ENCODE measurements at places on chromosomes 6 and 20.

DNA sequence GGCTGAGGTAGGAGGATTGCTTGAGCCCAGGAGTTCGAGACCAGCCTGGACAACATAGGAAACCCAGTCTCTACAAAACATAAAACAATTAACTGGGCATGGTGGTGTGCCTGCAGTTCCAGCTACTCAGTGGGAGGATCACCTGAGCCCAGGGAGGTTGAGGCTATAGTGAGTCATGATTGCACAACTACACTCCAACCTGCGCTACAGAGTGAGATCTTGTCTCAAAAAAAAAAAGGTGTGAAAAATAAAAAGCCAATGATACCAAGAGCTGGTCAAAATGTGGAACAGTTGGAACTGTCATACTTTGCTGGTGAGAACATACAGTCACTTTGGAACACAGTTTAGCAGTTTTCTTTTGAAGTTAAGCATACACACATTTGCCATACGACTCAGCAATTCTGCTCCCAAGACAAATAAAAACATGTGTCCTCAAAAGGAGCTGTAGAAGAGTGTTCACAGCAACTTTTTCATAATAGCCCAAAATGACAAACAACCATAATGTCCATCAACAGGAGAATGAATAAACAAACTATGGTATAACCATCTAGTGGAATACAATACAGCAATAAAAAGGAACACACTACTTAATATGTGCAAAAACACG, 21.6 kb upstream of the FKBP5 start:
- DNase-seq = no peak

GRCh38 chr6:167653561-167653960, 173.2 kb upstream of the AFDN start:
- DNase-seq = no peak

DNA sequence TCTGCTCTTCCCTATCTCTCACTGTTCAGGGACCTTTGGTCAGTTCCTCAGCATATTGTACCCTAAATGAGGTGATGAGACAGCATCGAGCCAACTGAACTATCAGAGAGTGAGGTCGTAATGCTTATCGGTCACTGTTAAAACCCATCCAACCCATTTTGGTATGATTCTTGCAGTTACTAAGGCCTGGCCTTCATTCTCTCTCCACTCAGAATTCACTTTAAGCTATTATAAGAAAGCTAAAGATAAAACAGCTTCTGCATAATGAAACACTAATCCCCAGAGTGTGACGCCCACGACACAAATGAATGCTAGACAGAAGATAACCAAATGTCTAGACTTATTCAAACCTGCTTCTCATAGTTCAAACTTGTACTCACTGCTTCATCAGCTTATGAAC, 175.8 kb downstream of the GMPR start:
- DNase-seq = no peak

- no peak for DNase-seq
Observed at GRCh38 chr6:37206622-37207021, 36.7 kb downstream of the PIM1 start.

DNA sequence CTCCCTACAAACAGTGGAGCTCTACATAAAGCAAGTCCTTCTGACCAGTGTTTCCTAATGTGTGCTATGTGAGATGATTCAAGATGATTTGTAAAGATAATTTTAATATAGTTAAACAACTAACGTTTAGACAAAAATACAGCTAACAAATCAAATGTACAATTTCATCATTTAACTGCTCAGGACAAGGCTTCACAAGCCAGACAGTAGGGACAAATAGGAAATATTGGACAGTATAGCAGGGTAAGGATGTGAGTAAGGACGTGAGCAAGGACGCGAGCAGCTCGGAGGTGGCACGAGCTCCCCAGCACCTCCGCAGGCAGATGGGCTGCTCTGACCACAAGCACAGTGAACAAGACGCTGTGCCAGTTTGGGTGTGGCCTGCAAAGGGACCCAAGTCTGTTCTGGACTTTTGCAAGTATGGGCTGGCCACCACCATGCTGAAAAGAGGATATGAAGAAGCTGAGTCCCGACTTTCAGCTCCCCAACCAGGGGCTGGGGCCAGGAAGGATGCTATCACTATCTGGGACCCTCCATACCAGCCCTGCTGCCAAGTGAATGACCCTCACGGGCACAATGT, 14.5 kb downstream of the DIDO1 start:
- DNase-seq = no peak

GRCh38 chr20:52379723-52380336, 188.3 kb upstream of the ZFP64 start:
- no peak for DNase-seq

DNA sequence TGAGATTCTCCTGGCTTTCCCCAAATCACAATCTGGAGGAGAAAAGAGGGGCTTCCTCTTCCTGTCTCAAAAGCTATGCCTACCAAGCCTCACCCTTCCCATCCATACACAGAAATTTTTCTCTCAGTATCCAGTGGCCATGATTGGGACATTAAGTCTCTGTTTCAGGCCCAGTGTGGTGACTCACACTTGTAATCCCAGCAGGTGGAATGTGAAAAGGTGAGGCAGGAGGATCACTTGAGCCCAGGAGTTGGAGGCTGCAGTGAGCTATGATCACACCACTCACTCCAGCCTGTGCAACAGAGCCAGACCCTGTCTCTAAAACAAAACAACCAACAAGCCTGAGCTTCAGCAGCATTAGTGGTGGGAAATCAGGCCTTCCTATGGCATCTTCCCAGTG, 210.0 kb downstream of the OGFRL1 start:
- DNase-seq = no peak

DNA sequence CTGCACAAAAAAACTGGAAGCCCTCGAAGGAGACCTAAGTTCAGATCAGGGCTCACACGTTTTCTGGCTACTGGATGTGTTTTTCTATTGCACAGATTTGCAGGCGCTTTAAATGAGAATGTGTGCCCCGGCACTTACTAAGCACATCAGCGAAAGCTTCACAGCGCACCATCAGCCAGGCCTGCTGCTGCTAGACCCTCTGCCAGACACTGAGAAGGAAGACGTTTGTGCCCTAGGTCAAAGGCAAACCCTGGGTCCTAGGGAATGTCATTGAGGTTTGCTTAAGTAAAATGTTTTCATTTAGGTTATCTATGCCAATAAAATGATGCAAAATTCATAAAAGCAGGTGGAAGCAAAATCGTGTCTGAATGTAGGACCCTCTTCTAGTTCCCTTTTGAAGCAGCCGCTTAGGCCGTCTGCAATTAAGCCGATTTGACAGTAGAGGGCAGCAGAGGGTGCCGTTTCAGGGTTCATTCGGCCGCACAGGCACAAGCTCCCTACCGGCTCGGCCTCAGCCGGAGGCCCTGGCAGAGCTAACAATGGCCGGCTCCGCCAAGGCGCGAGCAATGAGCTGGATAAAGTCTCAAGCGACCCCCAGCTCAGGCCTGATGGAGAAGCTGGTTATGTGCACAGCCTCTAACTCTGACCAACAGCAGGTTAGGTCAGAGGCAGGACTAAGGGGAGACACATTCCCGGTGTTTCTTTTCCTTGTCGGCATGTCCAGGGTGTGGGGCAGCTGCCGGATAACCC, 107.2 kb upstream of the FOXA2 start:
- DNase-seq = peak; percentile 51

DNA sequence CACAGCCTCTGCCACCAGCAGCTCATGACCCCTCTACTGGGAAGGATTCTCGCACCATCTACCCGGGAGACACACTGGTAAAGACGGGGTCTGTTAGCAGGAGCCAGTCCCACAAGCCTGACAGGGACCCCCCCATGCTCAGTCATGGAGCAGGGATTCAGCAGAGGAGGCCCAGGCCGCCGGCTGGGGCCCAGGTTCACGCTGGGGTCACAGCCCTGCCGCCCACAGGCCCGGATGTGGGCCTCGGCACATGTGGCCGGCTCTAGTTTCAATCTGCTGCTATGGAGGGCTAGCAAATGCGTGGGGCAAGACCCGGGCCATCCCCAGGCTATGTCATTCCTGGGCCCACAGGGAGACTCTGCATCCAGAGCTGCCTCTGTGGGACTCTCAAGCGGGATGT, 25.1 kb downstream of the PXDC1 start:
- DNase-seq = no peak

GRCh38 chr20:22728146-22728745, 143.9 kb upstream of the FOXA2 start:
- no peak for DNase-seq

DNA sequence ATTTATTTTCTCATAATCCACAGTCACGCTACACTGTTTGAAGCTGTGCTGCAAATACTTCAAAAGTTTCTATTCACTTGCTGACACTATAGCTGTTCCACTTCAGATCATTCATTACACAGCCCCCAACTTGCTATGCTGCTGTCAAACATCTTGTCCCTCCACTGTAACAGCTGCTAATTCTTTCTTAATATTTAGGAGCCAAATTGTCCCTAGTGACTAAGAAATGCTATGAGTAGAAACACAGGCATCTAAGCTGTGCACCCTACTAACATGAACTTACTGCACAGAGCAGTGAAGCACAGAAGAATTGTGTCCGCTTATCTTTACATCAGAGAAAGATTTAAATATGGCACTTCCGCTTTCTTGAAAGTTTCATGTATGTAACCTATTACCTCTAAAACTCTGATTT, 91.3 kb downstream of the PDE10A start:
- DNase-seq = no peak

- DNase-seq = no peak
Observed at GRCh38 chr6:83970582-83970981, 63.0 kb upstream of the MRAP2 start.

GRCh38 chr6:162337412-162337811, 390.2 kb downstream of the PRKN start:
- DNase-seq = no peak

- DNase-seq = no peak
Observed at GRCh38 chr6:20417819-20418218, 16.1 kb downstream of the E2F3 start.

- no peak for DNase-seq
Observed at GRCh38 chr6:144217797-144218196, 67.3 kb upstream of the UTRN start.

DNA sequence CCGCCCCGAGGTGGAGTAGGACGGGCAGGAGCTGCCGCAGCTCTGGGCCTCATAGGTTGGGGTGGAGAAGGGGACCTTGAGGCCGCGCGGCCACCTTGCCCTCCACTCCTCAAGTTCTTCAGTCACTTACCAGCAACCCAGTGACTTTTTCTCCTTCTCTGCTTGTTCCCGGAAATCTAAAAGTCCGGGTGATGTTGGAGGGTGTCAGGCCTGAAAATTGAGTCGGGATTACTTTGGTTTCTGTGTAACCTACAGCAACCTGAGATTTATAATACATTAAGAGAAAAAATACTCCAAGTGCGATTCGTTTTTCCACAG, 338 bp downstream of the RWDD1 start:
- DNase-seq = no peak

DNA sequence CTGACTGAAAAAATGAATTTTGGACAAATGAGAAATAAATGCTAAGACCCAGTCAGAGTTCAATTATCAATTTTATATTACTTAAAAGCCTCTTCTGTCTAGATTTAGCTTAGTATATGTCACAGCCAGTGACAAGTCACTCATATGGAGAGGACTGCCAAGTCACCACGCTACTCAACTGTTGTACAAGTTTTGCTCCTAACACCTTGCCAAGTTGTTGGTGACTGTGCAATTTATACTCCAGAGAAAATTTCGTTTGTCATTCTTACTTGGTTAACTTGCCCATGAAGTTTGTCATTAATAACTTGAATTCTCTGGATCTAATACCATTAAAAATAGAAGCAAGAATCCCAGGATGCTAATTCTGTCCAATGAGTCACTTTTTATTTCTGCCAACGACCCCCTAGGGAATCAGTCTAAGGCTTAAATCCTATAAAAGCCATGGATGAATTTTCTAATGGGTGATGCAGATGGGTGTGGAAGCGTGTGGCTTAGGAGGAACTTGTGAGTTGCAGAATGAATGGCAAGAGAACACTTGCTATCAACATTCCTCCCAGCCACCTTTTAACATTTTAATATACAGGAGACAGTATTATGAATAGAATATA, 30.4 kb upstream of the FBXO30 start:
- no peak for DNase-seq

GRCh38 chr20:1830240-1830639, 65.0 kb upstream of the SIRPA start:
- DNase-seq = peak; percentile 56

GRCh38 chr6:76120302-76120701, 47.8 kb upstream of the IMPG1 start:
- DNase-seq = no peak
